ENCODE measurements at places on chromosomes 12 and 14.
A peak's percentile ranks its signal among the peaks of the same experiment; 100 is the strongest.

DNA sequence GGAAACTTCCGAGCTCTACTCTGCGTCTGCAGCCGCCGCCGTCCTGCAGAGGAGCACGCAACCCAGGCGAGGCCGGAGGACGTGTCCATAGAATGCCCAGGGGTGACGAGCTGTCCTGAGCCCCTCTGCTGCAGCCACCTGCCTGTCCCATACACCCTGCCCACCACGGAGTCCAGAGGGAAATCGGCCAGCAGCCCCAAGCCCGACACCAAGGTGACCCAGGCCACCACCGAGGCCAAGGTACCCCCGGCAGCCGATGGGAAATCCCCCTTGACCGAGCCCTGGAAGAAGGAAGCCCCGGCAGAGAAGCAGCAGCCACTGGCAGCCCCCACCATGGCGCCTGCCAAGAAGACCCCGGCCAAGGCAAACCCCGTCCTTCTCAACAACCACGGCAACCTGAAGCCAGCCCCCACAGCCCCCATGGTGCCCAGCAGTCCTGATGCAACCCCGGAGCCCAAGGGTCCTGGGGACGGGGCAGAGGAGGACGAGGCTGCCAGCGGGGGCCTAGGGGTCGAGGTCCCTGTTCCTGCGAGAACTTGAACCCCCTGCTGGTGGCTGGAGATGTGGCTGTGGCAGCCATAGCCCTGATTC lies 128.7 kb upstream of the C14orf180 start:
- H3K27me3 ChIP-seq: peaks cover 24% of the 10 kb centered on the region
- no peak overlapping the region for H3K4me3 ChIP-seq
- peaks cover 6% of the 10 kb centered on the region for H3K36me3 ChIP-seq

- no peak overlapping the region for H3K27ac ChIP-seq
- DNase-seq: no peak
- H3K27me3 ChIP-seq: peaks cover 2% of the 10 kb centered on the region
- H3K4me3 ChIP-seq: no peak overlapping the region
- no peaks in the 10 kb centered on the region for H3K4me1 ChIP-seq
- H3K36me3 ChIP-seq: no peaks in the 10 kb centered on the region
Observed at GRCh38 chr14:53709381-53709780, 247.2 kb downstream of the BMP4 start.

DNA sequence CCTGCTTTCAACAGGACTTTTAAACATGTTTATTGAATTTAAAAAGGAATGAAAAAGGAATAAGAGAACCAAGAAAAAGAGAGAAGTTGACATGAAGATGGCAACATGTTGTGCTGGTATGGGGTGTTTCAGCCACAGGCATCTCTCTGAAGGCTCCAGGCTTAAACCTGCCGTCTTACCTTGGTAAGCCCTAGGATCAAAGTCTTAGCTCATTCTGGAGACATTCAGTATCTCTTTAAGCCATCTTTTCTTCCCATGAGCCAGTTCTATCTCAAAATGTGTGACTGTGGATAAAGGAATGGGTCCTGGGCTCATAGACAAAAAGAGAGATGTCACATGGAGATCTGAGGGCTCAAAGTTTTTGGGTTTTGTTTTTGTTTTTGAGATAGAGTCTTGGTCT lies 1.6 kb upstream of the TFCP2 start:
- H3K4me3 ChIP-seq: peak overlapping the region; percentile 22
- no peaks in the 10 kb centered on the region for H3K36me3 ChIP-seq
- no peak for DNase-seq
- H3K4me1 ChIP-seq: peaks cover 6% of the 10 kb centered on the region

GRCh38 chr14:77197988-77198387 lies 16.4 kb downstream of the TMEM63C start:
- H3K4me1 ChIP-seq: no peaks in the 10 kb centered on the region
- no peak overlapping the region for H3K27ac ChIP-seq
- no peak overlapping the region for H3K4me3 ChIP-seq
- H3K36me3 ChIP-seq: no peaks in the 10 kb centered on the region
- peaks cover 11% of the 10 kb centered on the region for H3K27me3 ChIP-seq
- DNase-seq: no peak

GRCh38 chr12:111202237-111202915 lies 166.5 kb downstream of the PHETA1 start:
- no peak overlapping the region for H3K4me3 ChIP-seq
- H3K27me3 ChIP-seq: peaks cover 26% of the 10 kb centered on the region
- H3K4me1 ChIP-seq: peaks cover 2% of the 10 kb centered on the region
- H3K27ac ChIP-seq: no peak overlapping the region

DNA sequence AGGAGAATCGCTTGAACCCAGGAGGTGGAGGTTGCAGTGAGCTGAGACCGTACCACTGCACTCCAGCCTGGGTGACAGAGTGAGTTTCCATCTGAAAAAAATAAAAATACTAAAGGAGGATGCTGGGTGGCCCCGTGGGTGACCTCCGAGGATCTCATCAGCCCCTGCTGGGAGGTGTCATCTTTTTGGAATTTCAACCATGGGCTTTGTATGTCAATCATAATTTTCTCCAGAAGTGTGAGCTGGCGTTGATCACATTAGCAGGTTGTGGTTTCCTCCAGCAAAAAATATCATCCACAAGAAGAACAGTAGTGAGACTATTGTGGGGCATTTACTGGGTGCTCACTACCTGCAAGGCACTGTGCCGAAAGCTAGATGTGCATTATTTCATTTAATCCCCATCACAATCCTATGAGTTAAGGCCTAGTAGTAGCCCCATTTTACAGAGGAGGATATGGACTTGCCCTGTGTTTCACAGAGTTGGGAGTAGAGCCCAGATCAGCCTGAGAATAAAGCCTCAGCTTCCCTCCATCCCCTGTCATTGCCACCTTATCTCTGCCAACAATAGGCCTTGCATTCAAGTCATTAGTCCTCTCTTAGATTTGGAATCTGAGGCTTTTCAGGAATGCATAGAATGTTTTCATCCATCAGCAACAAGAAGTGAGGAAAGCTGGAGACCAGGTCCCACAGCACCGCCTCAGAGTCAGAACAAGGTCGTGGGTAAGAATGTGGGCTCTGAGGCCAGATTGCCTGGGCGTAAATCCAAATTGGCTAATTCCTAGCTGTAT lies 39.8 kb downstream of the SVOP start:
- H3K4me3 ChIP-seq: no peak overlapping the region
- no peak for DNase-seq
- no peak overlapping the region for H3K27ac ChIP-seq
- no peaks in the 10 kb centered on the region for H3K4me1 ChIP-seq
- no peaks in the 10 kb centered on the region for H3K36me3 ChIP-seq

DNA sequence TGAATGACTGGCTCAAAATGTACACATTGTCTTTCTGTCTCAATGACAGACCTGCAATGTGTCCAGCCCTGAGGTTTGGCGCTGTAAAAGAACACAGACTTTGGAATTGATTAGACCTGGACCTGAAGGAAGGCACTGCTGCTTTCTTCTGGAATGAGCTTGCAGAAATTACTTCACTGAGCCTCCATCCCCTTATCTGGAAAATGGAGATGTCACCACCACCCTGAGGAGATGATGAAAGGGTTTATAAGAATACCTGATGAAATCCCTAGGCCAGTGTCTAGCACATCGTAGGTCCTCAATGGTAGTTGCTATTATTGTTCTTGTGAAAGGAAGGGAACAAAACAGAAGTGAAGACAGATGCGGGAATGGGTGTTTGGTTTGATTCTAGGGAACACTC lies 9.7 kb upstream of the WSB2 start:
- H3K4me1 ChIP-seq: peaks cover 2% of the 10 kb centered on the region
- no peak overlapping the region for H3K4me3 ChIP-seq
- H3K36me3 ChIP-seq: no peaks in the 10 kb centered on the region
- H3K27ac ChIP-seq: no peak overlapping the region

DNA sequence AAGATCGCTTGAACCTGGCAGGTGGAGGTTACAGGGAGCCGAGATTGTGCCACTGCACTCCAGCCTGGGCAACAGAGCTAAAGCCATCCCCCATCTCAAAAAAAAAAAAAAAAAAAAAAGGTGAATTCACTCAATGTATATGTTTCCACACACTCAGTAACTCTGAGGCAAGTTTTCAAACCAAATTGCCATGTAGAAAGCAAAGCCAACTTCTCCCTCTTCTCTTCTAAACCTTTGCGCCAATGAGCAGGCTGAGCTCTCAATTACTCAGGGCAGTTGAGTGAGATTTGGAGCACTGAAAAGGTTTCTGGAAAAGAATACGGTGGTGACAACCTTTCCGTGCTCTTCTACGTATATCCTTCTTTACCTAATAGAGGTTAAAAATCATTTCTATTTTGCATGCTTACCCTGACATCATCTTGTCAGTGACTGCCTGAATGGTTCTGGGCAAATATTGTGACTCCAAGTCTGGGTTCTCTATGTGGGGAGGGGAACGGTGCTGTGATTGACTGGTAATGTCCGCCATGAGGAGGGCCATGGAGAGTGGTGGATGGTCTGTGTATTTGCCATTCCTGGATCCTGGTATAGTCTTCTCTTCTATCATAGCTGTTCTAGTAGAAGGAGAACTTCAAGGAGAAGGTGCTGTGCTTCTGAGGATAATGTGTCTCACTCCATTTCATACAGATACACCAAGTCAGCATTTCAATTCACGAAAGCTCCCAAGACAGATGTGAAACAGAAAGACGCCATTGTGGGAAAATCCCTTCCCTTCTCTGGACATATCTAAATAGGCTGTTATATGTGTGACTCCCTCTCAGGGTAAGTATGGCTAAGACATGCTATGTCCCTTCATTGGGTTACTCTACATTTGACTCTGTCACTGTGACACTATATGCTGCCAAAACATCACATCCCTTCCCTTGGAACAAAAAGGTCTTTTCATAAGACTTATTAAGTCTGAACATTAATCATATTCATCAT lies 46.2 kb upstream of the MED13L start:
- peaks cover 27% of the 10 kb centered on the region for H3K4me1 ChIP-seq
- peak overlapping the region; percentile 39 for H3K4me3 ChIP-seq
- no peak for DNase-seq
- H3K36me3 ChIP-seq: peaks cover 1% of the 10 kb centered on the region
- H3K27ac ChIP-seq: peak overlapping the region; percentile 90
- H3K27me3 ChIP-seq: no peaks in the 10 kb centered on the region

DNA sequence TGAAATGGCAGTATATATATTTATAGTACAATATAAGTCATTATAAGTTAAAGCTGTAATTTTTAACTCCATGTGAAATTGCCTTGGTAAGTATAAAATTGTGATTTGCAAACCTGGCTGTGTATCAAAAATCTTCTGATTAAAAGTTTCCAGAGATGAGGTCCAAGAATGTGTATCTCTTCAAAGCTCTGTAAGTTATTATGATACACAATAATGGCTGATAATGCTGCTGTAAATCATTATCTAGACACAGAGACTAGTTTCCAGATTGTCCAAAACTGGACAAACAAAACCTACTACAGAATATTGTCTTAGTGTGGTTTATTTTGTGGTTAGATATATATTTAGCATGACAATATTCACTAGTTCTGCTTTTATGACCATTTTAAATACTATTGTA lies 514.8 kb downstream of the SLC6A15 start:
- H3K4me3 ChIP-seq: no peak overlapping the region
- H3K36me3 ChIP-seq: no peaks in the 10 kb centered on the region
- H3K4me1 ChIP-seq: no peaks in the 10 kb centered on the region
- H3K27me3 ChIP-seq: peaks cover 3% of the 10 kb centered on the region
- no peak for DNase-seq

DNA sequence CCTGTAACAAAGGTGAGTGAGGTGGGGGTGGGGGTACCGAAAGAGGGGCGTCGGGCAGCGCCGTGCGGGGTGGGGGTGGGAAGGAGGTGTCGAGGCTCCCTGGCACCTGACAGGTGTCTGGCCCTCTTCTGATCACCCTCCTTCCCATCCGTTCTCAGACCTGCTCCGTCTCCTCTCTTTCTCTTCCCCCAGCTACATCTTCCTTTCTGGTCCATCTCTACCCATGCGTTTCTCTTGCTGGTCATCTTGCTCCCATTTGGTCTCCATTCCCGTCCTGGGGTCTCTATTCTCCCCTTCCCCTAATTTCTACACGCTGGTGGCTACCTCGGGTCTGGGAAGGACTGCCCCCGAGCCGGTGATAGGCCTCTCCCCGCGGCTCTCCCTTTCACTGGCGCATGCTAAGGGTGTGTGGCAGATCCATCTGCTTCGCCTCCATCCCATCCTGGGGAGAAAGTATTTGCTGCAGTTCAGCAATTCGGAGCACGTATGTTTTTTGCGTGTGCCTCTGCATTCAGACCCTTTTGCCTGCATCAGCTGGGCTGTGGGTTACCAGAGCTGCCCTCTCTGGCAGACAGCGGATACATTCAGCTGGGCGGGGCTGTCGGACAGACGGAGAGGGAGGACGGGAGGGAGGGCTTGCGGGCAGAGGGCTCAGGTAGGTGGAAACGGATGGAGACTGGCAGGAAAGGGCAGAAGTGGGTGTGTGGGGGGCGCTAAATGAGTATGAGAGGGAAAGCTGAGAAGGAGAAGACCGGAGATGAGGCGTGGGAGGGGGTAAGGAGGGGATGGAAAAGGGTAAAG lies 730 bp downstream of the CLSTN3 start:
- H3K27me3 ChIP-seq: no peaks in the 10 kb centered on the region
- H3K27ac ChIP-seq: peak overlapping the region; percentile 54
- peaks cover 10% of the 10 kb centered on the region for H3K36me3 ChIP-seq
- H3K4me3 ChIP-seq: peak overlapping the region; percentile 95
- no peak for DNase-seq

DNA sequence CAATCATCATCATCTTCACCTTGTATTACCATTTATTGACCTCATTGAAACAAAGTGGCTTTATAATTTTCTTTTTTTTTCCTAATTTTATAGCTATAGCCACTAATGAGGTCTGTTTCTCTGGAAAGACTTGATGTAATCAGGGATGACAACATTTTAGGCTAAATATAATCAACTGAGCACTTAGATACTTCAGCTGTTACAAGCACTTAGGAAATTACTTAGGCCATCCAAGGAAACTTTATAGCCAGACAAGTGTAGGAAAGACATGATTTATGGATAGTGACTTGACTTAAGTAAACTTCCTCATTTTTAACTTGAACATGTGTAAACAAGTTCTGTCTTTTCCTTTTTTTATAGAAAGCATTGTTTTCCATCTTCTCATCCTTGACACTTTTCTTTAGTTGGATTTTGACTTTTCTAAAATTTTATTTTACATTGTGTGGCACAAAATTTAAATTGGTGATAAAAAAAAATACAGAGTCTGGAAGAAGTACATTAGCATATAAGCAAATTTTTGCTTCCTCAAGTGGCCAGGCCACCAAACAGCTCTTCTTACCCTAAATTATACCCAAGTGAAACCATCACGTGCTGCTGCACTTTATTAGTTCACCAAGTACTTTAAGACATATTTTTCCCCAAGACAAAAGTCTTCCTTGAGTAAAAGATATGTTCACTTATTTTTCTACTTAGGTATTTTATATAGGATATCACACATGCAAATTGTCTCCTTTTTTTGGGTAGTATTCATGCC lies 15.1 kb downstream of the CPNE8 start:
- H3K4me3 ChIP-seq: no peak overlapping the region
- H3K27me3 ChIP-seq: no peaks in the 10 kb centered on the region
- no peaks in the 10 kb centered on the region for H3K36me3 ChIP-seq
- no peaks in the 10 kb centered on the region for H3K4me1 ChIP-seq
- DNase-seq: no peak
- no peak overlapping the region for H3K27ac ChIP-seq

All from memory B cell (primary cell).